Colonic mucosa (tissue), 4 donors: ENCODE measurements at places on chromosomes 5 and 9. TPM values are rescaled to one million over a fixed set of nuclear protein-coding genes. Genes with fewer than 3 reads are reported as not detected.

The NR5A1 gene
- not detected for total RNA-seq

The DAPK1 gene
- 17.5 TPM for total RNA-seq

The PCDHGA8 gene
- 0.48 TPM for total RNA-seq

GRCh38 chr9:100939636-100940035, 88.9 kb upstream of the PLPPR1 start:
- no peak for DNase-seq
- H3K4me1 ChIP-seq: no peaks in the 10 kb centered on the region

GRCh38 chr9:35293376-35293964, 131.7 kb downstream of the UNC13B start:
- no peaks in the 10 kb centered on the region for H3K36me3 ChIP-seq
- DNase-seq: no peak
- H3K27ac ChIP-seq: no peak overlapping the region
- H3K27me3 ChIP-seq: no peaks in the 10 kb centered on the region
- no peaks in the 10 kb centered on the region for H3K4me1 ChIP-seq

- H3K4me1 ChIP-seq: peaks cover 3% of the 10 kb centered on the region
- H3K36me3 ChIP-seq: no peaks in the 10 kb centered on the region
- no peak for DNase-seq
- H3K4me3 ChIP-seq: no peak overlapping the region
- H3K27me3 ChIP-seq: peaks cover 13% of the 10 kb centered on the region
Measured at GRCh38 chr9:132245465-132245864, 83.6 kb downstream of the NTNG2 start.

GRCh38 chr5:41368158-41368557, 142.2 kb downstream of the PLCXD3 start:
- H3K4me3 ChIP-seq: no peak overlapping the region
- DNase-seq: no peak
- no peaks in the 10 kb centered on the region for H3K4me1 ChIP-seq

- no peaks in the 10 kb centered on the region for H3K27me3 ChIP-seq
- H3K27ac ChIP-seq: no peak overlapping the region
- no peaks in the 10 kb centered on the region for H3K36me3 ChIP-seq
Measured at GRCh38 chr5:158882660-158883059, 217.1 kb downstream of the EBF1 start.

GRCh38 chr9:113853333-113853732, 22.8 kb upstream of the ZNF618 start:
- no peaks in the 10 kb centered on the region for H3K4me1 ChIP-seq
- no peaks in the 10 kb centered on the region for H3K36me3 ChIP-seq
- H3K27ac ChIP-seq: no peak overlapping the region
- no peak for DNase-seq
- H3K27me3 ChIP-seq: no peaks in the 10 kb centered on the region
- no peak overlapping the region for H3K4me3 ChIP-seq

GRCh38 chr5:170466988-170467707, 36.7 kb upstream of the KCNIP1 start:
- no peak overlapping the region for H3K4me3 ChIP-seq
- no peaks in the 10 kb centered on the region for H3K27me3 ChIP-seq
- no peak overlapping the region for H3K27ac ChIP-seq
- H3K36me3 ChIP-seq: no peaks in the 10 kb centered on the region

- no peaks in the 10 kb centered on the region for H3K27me3 ChIP-seq
- H3K27ac ChIP-seq: no peak overlapping the region
- H3K4me3 ChIP-seq: no peak overlapping the region
- H3K36me3 ChIP-seq: no peaks in the 10 kb centered on the region
- no peaks in the 10 kb centered on the region for H3K4me1 ChIP-seq
- no peak for DNase-seq
Measured at GRCh38 chr5:119174578-119175163, 103.8 kb downstream of the DMXL1 start.

GRCh38 chr9:92293075-92293354, 482 bp downstream of the IARS1 start:
- H3K36me3 ChIP-seq: peaks cover 1% of the 10 kb centered on the region
- peak overlapping the region; percentile 82 for H3K4me3 ChIP-seq
- H3K27ac ChIP-seq: no peak overlapping the region
- no peaks in the 10 kb centered on the region for H3K27me3 ChIP-seq

GRCh38 chr5:152631221-152631620, 226.1 kb upstream of the NMUR2 start:
- no peak for DNase-seq
- no peaks in the 10 kb centered on the region for H3K27me3 ChIP-seq
- H3K4me1 ChIP-seq: no peaks in the 10 kb centered on the region
- H3K36me3 ChIP-seq: no peaks in the 10 kb centered on the region
- no peak overlapping the region for H3K4me3 ChIP-seq

DNA sequence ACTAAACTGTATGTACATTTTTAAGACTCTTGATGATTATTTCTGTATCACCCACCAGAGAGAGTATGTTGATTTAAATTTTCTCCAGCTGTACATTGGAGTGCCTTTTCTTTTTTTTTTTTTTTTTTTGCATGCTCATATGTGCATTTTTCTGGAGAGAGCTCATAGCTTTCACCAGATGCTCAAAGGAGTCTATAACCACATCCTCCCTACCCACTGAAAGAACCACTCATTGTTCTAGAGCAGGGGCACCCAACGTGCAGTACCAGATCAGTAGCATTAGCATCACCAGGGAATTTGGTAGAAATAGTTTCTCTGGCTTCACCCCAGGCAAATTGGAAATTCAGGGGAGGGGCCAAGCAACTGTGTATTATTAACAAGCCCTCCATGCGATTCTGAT, 53.9 kb upstream of the TMEM171 start:
- no peaks in the 10 kb centered on the region for H3K4me1 ChIP-seq
- no peak overlapping the region for H3K27ac ChIP-seq
- H3K36me3 ChIP-seq: peaks cover 5% of the 10 kb centered on the region
- H3K4me3 ChIP-seq: no peak overlapping the region
- no peaks in the 10 kb centered on the region for H3K27me3 ChIP-seq
